Stimulated activated memory B cell treated with anti-CD40 and anti-IgM and Interleukin-4, amounts not matched to agents 10 μg/mL and 1 μg/mL and 100 μg/mL, for 72 hours (primary cell): ENCODE measurements at places on chromosomes 1 and 21.

GRCh38 chr1:112544751-112545150 lies 36.0 kb downstream of the WNT2B start:
- no peak for ATAC-seq

- no peak for ATAC-seq
Observed at GRCh38 chr1:171299342-171299741, 14.6 kb upstream of the FMO4 start.

GRCh38 chr21:20031807-20032206 lies 966.4 kb upstream of the NCAM2 start:
- ATAC-seq = peak; percentile 45

- no peak for ATAC-seq
Observed at GRCh38 chr1:161139766-161140165, 7.3 kb upstream of the DEDD start.

DNA sequence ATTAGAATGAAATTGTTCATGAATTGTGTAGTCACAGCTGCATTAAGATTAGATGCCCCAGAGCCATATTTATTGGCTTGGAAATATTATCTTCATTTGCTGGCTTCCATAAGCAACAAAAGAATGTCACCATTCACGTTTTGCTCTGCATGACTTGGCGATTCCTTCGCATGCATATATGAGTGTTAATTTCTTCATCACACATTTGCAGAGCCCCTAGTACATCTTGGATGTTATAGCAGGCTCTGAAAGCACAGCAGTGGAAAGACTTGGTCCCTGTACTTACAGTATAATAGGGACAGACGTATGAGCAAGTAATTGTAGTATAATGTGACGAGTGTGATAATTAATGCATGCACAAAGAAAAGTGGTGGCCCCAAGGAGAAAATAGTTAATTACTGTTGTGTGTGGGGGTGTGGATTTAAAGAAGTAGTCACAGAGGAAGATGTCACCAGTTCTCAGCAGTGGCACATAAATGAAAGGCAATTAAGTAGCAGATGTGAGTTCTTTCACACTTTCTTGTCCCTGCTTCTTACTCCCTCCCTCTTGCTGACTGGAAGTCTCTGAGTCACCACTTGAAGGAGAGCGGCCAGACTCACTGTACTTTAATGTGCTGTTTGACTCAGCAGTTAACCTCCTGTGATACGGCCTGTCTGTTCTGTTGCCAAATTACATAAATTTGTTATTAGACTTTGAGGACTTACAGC lies 21.0 kb downstream of the S100A10 start:
- no peak for ATAC-seq

DNA sequence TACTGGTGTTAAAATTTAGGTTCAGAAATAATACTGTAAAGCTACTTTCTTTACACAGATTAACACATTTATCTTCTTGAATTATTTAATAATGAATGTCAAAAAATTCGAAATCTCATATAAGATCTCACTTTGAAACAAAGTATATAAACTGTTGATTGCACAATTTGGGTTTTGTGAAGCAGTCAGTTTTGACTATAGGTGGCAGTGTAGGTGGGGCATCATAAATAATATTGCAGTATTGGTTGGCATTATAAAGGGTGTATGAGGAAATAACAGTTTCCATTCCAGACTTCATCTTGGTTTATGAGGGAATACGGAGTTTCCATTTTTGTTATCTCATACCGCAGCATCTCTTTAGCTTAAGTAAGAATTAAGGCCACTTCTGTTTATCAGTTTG lies 49.9 kb downstream of the SUCO start:
- ATAC-seq = no peak

DNA sequence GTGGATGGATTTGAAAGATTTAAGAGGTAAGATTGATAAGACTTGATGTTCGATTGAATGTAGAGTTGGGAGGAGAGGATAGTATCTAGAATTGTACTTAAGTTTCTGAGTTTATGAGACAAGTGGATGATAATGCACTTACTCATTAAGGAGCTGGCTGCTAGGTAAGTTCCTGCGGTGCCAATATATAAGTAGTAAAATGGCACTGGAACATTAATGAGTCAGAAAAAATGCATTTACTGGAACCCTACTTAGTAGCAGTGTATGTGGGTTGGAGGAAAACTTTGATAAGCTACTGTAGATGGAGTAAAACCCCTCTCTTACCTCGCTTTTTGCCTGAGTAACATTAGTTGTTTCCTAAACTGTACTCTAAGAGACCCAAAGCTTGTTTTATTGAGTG lies 68.2 kb downstream of the ZFYVE9 start:
- no peak for ATAC-seq

DNA sequence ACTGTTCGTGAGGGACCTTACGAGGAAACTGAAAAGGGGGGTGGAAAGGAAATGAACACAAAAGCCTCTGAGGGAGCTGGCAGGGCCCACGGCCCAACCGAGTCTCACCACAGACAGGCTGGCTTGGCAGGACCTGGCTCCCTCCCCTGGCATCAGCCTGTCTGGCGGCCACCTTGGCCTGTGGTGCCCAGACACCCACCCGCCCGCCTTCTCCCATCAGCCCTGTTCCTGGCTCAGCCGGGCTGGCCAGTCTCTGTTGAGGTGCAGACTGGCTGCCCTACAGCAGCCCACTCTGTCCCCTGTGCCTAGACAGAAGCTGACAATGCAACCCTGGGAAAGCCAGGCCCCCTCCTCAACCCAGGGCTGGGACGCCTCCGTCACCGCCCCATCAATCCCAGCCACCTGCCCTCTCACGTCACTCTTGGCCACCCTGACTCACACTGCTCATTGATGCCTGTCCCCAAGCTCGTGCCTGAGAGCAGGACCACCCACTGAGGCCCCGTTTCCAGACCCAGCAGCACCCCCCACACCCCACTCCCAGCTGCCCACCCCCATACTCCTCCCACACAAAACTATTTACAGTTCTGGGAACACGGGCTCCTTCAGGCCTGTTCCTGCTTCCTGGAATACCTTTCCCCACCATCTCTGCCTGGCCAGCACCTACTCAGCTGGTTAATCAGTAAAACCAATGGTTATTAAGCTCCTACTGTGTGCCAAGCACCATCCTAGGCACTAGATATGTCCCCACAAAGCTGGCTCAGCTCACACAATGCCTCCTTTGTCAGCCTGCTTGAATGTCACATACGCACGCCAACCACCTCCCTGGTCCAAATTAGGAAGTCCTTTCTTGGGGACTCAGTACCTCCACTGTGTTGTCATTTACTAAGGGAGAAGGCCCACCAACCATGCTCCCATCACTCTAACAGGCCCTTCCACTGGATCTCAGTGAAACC lies 22.7 kb downstream of the SDC3 start:
- no peak for ATAC-seq

- ATAC-seq = no peak
Observed at GRCh38 chr1:152002960-152003359, 9.3 kb upstream of the S100A10 start.

GRCh38 chr1:99784143-99784542 lies 17.7 kb upstream of the FRRS1 start:
- ATAC-seq = no peak

GRCh38 chr1:78250201-78250600 lies 204.4 kb downstream of the GIPC2 start:
- ATAC-seq = no peak

- no peak for ATAC-seq
Observed at GRCh38 chr21:29526545-29526944, 227.8 kb downstream of the BACH1 start.

GRCh38 chr1:44327679-44328491 lies 27.2 kb downstream of the ERI3 start:
- no peak for ATAC-seq

- ATAC-seq = no peak
Observed at GRCh38 chr1:40897513-40897912, 35.4 kb upstream of the CITED4 start.

DNA sequence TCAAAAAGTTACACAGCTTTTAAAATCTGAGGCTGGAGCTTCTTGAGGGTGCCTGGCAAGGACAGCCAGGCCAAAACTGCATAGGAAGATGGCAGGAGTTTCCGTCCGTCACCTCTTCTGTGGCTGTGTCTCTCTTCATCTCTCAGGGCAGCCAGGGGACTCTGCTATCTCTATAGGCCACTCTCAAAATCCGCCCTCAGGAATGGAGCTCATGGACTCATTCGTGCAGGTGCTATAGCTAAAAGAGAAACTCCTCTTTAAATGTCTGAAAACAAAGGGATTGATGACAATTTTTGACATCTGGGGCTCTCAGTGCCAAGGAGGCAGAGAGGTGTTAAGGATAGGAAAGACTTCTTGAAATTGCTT lies 27.2 kb downstream of the OVAAL start:
- ATAC-seq = no peak

- no peak for ATAC-seq
Observed at GRCh38 chr1:22320587-22321344, 130.9 kb upstream of the ZBTB40 start.

DNA sequence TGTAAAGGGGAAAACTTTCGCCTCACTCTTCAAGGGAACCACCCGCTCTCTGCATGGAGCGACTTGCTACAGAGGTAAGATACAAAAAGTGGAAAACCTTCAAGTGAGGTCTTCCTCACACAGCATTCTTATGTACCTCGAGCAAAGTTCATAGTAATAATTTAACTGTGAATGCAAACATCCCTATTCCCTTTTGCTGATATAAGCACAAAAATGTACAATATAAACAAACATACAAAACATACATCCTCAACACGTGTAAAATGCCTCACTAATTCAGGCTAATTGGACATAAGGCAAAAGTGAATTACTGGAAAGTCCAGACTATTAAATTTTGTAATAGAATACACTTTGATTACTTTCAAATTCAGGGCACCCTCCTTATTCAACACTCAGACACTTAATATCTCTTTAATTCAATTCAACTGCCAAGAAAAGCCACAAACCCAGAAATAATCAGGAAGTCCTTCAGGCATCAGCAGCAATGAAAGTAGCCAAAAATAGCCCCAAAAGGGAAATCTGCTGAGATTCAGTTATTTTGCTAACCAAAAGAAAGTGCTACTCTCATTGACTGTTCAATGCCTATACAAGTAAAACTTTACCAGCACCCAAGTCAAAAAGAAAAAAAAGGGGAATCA lies 15.2 kb upstream of the LMX1A start:
- ATAC-seq = no peak

GRCh38 chr1:226541231-226541630 lies 7.3 kb upstream of the STUM start:
- ATAC-seq = no peak

- ATAC-seq = no peak
Observed at GRCh38 chr1:116510361-116510760, 60.5 kb downstream of the CD58 start.

GRCh38 chr1:69502991-69503390 lies 64.7 kb upstream of the LRRC7 start:
- no peak for ATAC-seq

GRCh38 chr1:56501888-56502287 lies 77.5 kb downstream of the PLPP3 start:
- ATAC-seq = no peak

DNA sequence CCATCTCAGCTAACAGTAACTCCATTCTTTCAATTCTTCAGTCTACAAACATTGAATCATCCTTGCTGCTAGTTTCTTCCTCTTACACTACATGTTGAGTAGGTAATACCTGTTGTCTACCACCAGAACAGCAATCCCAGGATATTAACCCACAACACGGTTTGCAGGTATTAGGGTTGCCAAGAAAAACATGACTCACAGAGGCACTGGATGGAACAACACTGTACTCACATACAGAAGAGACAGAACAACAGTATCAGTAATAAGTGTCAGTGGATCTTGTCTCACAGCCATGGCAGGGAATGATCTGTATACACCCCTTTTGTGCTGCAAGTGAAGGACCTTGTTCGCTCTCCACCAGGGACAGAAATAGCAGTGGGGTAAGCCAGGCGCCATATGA lies 212.1 kb downstream of the GPR52 start:
- no peak for ATAC-seq

GRCh38 chr1:56566994-56567393 lies 12.4 kb downstream of the PLPP3 start:
- ATAC-seq = no peak

DNA sequence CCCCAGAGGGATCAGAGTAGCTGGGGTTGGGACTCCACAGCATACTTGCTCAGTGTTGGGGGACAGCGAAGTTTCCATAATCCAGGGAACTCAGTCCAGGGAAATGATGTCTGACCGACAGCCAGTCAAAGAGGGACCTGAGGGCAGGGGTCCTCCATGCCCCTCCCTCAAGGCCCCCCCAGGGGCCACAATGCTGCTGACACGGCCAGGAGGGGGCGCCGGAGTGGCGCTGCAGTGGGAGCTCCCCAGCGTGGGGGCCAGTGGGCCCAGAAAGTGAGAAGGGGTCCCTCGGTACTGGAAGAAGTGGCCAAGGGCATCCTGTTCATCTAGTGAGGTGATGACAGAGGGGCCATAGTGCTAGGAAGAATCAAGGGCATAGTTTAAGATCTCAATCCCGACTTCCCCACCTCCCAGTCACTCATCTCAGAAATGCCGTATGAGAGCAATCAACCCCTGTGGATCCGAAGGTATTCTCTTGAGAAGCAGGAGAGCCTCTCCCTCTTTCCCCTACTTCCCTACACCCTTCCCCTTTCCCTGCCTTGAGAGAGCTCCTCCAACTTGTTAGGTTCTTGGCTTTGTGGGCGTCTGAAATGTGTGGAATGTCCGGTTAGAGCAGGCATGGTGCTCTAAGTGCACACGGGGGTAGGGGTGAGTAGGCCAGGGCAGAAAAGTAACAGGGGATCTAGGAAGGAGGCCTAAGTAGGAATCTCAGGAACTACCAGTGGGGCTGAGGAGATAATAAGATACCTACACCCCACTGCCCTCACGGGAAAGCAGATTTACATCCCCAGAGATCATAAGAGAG lies 4.1 kb downstream of the NUDT17 start:
- no peak for ATAC-seq

- ATAC-seq = no peak
Observed at GRCh38 chr1:2270260-2271100, 42.4 kb downstream of the SKI start.

GRCh38 chr1:224301391-224301790 lies 28.6 kb downstream of the NVL start:
- no peak for ATAC-seq

DNA sequence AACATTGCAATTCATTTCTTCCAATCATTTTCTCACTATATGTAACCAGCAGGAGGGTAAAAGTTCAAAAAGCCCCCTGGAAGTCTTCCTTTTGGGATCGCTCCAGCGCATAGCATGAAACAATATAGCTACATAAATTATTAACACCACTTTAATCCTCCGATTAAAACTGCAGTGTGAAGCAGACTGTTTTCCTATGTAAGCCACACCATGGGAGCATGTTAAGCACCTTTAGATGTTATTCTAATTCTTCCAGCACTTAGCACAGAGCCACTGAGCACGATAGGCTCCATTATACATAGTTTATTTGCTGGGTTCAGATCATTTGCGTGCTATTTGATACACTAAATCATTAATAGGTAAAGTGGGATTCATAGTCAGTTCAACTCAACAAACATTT lies 18.4 kb upstream of the GADD45A start:
- ATAC-seq = no peak

GRCh38 chr1:243945727-243946126 lies 95.7 kb upstream of the AKT3 start:
- ATAC-seq = no peak
